T follicular helper cell (primary cell): ENCODE measurements at places on chromosomes 2 and 18.
A peak's percentile ranks its signal among the peaks of the same experiment; 100 is the strongest.

DNA sequence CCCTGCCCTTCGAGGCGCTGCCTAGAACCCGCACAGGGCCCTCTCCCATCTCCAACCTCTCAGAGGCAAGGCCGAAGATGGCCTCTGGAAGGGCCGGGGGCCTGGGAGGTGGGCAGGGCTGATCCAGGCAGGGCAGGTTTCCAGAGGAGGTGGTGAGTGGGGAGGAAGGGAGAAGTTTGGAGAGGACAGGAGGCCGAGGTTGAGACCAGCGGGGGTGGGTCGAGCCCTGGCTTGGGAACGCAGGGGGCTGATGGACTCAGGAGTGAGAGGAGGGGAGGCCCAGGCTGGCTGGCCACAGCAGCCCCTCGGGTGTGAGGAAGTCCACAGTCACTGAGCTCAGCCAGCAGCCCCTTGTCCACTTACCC lies 10.5 kb downstream of the CAPN10 start:
- DNase-seq, result no peak

DNA sequence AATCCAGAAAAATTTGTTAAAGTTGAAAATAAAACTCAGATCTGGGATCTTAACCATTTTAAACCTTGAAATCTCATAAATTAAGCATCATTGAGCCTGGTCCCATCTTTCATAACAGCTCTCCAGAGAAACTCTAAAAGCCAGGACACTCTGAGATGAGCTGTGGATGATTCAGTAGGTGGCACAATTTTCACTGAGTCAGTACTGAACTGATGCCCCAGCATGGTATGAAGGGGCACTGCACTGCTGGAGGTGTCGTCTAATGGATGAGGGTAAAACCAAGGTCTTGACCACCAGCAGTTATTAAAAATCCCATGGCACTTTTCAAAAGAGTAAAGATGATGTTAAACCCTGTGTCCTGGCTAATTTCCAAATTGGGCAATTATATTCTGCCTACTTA lies 170.6 kb downstream of the FIGN start:
- DNase-seq, result no peak

DNA sequence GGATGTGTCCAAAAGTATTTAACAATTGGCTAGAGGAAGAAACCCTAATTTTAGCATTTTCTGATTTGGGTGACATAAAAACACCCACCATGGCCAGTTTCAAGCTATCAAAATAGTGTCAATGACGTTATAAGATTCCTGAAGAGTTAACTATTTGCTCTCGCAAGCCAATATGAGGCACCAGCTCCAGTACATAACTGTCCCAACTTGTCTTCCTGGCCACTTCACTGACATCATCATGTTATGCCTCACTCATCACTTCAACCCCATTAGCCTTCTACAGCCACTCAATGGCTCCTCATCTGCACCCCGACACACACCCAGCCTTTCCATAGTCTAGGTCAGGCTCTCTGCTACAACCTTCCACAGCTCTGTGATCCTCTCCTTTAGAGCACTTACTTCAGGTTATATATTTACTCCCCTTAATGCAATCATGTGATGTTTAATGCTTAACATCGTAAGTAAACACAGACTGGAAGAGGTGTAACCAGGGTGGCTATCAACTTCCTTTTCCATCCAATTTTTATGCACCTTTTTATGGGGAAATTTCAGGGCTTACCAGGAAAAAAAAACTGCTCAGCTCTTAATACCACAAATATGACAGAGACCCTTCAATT lies 158.7 kb downstream of the VWC2L start:
- DNase-seq, result no peak

GRCh38 chr2:203819434-203820133 lies 48.0 kb upstream of the CTLA4 start:
- no peak for DNase-seq

DNA sequence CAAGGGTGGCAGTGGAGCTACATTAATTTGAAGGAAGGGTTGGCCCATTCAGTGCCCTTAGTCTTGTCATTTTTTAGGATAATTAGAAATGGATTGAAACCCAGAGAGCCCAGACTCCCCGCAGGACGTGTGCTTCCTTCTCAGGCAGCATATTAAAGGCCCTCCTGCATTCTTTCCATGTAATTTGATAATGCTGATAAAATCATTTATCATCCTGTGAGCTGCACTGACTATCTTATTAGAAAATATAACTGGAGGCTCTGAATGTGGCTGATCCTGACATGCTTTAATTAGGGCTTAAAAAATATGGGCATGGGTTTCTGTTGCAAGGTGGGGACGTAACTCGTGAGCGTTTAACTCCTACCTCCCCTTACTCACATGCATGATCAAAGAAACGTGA lies 148.1 kb downstream of the ACKR3 start:
- no peak for DNase-seq

- DNase-seq, result no peak
Observed at GRCh38 chr2:206250041-206250897, 24.2 kb upstream of the ZDBF2 start.

DNA sequence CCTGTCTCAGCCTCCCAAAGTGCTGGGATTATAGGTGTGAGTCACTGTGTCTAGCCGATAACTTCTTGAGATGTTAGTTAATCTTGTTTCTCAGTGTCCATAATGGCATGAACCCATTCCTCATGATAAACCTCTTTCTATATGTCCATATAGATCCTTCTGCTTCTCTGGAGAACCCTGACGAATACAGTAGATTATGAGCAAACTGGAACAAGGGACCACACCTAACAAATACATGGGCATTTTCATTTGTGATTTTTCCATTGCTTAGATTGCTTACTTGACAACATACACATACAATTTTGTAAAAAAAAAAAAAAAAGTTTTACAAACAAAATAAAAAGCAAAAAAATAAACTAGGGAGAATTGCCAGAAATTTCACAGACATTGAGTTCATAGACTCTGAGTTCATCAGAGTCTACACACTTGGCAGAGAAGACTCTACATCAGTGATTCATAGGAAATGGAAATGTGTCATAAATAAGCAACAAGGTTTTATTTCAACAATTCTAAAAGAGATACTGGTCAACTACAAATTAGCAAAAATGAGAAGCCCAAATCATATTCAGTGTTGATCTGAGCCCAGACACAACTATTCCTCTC lies 96.7 kb downstream of the GALR1 start:
- DNase-seq, result no peak

GRCh38 chr2:37389989-37390765 lies 45.7 kb downstream of the QPCT start:
- peak; percentile 31 for DNase-seq

DNA sequence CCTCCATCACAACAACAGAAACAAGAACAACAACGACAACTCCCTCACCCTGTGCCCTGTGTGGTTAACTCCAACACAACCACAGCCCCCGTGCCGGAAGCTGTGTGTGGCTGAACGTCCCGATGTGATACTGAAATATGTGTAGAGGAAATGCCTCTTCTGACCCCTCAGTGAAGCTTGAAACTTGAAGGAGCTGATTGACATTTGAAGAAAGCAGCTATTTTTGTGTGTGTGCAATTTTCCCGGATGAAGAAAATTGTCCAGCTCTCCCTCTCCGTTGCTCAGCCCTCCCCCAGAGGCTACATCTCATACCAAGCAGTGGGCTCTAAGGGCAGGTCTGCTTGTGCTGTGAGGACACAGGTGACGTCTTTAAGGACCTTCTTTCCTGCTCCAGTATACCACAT lies 173.8 kb downstream of the ICOS start:
- peak; percentile 27 for DNase-seq

DNA sequence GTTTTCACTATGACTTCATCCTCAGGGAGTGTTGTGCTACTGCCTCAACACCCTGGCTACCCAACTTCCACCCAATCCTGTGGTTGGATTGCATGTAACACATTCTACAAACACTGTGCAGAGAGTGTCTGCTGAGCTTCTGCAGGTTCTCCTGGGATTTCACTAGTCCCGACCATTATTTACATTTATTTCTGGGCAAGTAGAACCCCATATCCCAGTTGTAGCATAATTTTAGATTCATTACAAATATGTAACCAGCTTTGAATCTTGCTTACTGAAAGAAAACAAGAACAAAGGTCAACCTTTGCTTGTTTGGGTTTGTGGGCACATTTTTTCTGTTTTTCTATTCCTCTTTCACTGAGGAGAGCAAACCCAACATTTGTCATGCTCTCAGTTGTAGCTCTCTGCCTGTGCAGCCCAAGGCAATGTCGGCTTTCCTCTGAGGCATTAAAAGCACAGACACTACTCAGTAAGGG lies 2036.1 kb upstream of the LRRTM1 start:
- DNase-seq, result no peak

DNA sequence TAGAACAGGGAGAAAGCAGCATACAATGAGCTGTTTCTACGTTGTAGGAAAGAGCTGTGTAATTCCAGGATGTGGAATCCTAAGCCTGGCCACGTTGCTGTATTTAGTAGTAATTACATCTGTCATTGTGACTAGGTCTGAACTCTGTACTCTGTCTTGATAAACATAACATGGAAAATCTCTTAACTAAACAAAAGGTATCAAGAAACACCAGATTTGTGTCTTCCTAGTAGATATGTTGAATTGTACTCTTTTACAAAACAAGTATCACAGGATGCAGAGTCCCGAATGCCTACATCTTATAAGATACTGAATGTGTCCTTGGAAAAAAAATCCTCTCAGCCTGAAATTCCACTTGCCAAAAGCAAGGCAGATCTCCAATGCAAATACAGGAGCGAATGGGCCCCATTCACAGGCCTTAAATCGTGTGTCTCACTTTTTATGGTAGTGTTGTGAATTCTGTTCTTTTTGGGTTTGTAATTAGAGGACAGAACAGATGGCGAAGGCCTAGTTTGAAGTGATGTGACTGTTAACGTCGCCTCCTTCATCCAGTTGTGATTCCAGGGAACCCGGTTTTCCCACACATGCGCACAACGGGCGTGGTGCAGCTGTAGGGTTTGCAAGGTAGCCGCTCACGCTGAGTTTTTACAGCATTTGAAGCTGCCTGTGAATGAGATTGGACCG lies 246.5 kb downstream of the GBX2 start:
- DNase-seq, result no peak

- no peak for DNase-seq
Observed at GRCh38 chr2:157489983-157490382, 46.1 kb upstream of the CYTIP start.

- DNase-seq, result no peak
Observed at GRCh38 chr18:50814395-50814794, 5.4 kb downstream of the MRO start.

GRCh38 chr2:72561621-72562318 lies 264.1 kb downstream of the EXOC6B start:
- DNase-seq, result no peak

DNA sequence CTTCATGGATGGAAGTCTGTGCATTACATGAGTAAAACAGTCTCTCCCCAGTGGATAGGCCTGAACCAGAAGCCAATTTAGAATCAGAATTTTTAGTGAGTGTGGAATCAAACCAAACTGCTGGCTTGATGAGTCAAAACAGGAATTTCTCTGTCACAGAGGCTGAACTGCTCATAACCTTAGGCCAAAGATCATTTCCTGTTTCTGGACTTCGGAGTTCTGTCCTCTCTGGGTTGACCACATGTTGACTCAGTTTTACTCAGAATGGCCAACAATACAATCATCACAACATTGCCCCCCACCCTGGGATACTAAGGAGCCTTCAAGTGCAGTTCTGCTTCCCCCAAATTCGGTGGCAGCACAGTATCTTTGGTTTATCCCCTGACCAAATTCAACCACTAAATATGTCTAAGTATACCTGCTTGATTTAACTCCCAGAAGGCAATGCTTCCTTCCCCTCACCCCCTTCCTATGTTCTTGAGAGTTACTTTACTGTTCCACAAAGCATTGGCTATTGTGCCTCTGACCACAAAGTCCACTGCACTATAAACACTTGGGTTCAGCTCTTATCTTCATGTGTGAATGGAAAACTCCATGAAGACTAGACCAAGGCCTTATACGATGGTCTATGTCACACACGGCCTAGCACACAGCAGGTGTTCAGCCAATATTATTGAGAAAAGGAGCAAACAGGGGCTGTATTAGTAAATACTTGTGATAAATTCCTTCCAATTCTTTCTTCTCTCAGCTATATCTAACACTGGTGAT lies 67.8 kb downstream of the NXPH2 start:
- DNase-seq, result no peak

- no peak for DNase-seq
Observed at GRCh38 chr2:131572175-131572574, 44.5 kb downstream of the CCDC74A start.

GRCh38 chr2:110858135-110858725 lies 125.9 kb downstream of the ACOXL start:
- DNase-seq, result peak; percentile 21

GRCh38 chr2:42545841-42546390 lies 22.5 kb upstream of the MTA3 start:
- DNase-seq, result no peak

GRCh38 chr2:207330912-207331311 lies 165.2 kb upstream of the KLF7 start:
- no peak for DNase-seq

DNA sequence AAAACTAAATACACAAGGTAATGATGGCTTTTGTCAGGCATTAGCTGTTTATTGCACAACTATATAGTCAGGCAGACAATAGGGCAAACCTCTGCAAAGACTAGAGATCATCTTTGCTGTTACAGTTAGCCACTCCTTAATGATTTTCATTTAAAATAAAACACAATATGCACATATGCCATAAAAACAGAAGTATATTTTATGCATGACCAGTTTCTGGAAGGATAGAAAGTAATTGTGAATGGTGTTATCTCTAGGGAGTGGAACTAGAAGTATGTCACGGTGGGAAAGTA lies 102.0 kb downstream of the CHN1 start:
- DNase-seq, result no peak

DNA sequence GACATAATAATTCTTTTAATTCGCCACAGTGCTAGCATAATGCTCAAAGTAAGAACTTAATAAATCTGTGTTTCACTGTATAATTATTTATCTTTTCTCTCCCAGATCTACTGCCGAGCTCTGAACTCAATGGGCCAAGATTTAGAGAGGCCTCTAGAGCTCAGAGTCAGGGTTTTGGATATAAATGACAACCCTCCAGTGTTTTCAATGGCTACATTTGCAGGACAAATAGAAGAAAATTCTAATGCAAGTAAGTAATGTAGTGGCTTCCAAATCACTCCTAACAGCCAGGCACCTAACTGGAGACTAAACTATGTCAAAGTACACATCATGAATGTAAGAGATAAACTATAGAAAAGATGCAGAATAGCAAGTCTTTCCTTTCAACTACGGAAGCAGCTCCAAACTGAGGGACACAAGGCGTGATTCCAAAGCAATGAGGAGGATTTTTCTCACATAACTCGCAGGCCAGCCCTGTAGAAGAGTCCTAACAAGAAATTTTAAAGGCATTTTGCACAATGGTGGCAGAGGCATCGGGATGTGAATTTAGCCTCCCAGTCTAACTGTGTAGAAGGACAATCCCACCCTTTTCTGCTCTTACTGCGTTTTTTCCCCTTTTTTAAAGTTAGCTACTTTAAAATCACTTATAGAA lies 12.0 kb downstream of the DSG1 start:
- DNase-seq, result no peak

DNA sequence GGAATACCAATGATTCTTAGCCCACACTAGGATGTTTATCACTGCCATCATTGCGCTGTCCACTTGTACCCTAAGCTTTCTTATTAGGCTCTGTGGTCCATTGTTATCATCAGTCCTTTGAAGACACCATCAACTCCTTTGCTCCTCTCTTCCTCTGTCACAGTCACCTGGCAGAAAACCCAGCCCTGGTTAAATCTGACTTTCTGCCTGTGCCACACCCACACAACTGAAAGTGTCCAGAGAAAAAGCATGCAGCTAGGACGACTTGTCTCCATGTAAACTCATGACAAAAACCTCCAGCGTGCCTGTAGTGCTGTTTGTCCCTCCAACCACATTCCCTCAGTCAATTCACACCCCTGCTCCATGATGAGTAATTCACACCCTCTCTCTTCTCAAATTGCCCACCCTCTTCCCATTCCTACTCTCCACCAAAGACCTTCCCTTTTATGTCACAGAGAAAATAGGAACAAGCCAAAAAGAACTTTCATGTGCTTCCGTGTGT lies 297.4 kb upstream of the MGAT5 start:
- DNase-seq, result no peak
